ENCODE measurements at places on chromosomes 7 and 10.

DNA sequence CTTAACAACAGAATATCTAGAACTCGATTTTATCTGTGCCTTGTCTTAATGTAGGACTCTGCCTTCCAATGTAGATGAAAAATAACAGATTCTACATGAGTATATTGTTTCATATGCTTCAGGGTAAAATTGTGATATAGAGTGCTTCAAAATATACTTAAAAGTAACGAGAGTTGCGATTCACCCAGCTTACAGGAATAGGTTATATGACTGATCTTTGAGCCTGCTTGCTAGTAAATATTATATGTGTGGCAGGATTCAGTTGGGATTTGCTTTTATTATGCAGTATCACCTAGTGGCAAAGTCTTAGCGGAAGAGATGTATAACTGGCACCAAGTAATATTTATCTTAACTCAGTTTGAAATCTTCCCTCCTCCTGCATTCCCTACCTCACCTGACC, 183.3 kb downstream of the SEMA3E start:
- no peak for DNase-seq

DNA sequence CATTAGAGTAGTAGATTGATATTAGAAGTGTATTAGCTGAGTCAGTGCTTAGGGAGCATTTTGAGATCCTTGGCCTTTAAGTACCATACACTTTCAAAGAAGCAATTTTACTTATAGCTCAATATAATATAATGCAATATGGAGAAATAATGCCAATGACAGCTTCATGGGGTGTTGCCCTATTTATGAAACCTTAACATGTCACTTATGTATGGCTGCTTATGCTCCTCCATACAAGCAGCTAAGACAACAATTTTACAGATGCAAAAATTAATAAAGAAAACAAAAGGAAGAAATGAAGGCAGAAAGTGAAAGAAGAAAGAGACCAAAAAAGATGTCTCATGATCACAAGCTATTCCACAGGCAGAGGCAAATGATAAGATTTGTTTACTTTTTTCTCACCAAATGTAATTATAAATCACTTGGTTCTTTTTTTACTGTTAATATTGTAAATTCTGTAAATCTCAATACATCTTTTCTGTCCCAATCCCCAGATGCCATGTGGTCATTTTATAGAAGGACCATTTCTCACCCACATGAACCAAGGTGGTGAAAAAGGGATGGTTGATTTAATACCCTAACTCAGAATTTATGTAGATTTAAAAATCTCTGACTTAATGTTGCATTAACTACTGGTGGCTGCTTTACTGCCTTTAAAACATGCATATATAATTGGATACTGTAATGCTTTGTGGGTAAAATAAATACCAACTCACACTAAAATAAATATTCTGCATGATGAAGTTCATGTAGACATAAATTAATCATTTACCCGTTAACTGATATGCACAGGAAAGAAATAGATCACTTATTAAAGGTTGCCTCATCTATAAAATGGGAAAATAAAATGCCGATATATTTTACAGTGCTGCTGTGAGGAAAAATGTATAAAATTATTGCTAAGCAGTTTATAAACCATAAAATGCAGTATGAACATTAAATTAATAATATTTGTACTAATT, 33.5 kb upstream of the RHOBTB1 start:
- DNase-seq, result no peak

DNA sequence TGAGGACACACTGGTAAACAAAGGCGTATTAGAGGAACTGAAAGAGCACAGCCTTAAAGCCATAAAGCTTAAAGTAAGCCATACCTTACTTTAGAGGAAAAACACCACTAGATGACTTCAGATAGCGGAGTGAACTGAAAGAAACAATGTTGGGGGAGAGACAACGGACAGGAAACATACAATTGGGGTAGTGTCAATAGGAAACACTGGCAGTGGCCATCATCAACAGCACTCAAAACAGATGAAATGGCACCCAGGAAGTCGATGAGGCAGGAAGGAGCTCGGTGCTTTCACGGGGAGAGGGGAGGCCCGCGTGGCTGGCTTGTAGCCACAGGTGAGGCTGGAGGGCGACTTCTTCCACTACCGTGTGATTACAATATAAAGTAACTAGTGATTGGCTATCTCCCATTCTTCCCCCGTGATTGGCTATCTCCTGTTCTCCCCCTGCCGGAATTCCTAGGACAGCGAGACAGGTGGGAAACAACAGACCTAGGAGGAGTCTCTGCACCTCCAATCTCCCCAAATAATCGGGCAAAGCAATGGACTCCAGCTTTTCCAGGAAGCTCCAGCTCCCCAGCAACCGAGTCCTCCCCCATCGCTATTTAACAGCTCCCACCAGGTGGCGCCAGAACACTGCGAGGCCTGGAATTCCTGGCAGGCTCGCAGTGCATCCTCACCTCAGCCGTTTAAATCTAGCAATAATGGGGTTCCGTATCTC, 2.4 kb upstream of the TAS2R38 start:
- DNase-seq, result peak; percentile 4

GRCh38 chr10:131288648-131289047, 22.9 kb downstream of the TCERG1L start:
- no peak for DNase-seq

DNA sequence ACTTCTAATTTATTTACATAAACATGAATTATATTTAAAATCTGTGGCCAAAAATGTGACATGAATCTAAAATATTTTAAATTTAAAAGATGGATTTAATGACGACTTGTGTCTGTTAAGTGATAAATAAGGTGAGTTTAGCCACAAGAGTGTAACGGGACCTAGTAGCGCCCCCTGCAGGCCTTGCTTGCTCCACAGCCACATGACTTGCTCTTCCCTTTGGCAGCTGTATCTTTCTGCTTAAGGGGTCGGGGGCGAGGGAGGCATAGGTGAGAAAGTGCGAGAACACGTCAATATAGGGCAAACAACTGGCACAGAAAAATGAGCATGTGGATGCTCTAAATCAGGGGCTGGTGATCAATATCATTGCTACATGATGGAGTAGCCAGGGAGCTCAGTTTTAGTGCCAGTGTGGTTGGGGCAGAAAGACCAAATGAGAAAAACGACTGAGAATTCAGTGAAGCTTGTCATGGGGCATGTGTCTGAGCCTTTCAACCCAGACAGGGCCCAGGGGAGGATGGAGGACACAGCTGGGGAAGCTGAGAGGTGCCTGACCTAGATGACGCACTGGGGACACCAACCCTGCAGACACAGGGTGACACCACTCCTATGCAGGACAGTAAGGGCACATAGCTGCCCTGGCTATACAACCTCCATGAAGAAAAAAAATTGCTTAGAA, 49.8 kb downstream of the PAXIP1 start:
- no peak for DNase-seq

- DNase-seq, result no peak
Measured at GRCh38 chr10:75904499-75905283, 473.3 kb downstream of the LRMDA start.

DNA sequence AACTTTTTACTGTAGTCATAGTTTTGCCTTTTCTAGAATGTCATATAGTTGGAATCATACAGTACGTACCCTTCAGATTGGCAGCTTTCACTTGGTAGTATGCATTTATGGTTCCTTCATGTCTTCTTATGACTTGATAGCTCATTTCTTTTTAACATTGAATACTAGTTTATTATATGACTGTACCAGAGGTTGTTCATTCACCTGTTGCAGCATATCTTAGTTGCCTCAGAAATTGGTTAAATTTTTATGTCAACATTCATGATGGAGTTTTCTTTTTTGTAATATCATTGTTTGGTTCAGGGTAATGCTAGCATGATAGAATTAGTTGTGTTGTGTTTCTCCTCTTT, 94.8 kb upstream of the CDK13 start:
- no peak for DNase-seq

DNA sequence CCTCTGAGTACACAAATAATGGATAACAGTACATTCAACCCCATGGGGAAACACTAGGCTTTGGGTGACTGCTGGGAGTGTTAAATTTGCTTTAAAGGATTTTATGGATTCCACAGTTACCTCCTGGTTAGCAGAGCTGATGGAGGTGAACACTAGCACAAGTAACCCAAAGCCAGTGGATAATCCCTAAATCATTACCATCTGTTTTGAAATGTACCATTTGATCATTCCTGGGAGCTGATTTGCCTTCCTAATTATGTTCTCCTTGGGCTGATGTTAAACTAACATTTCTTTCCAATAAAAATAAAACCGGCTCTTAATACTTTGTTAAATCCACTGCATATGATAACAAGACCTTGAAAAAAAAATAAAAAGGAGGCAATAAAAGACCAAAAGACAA, 493.9 kb downstream of the PLXNA4 start:
- DNase-seq, result no peak

DNA sequence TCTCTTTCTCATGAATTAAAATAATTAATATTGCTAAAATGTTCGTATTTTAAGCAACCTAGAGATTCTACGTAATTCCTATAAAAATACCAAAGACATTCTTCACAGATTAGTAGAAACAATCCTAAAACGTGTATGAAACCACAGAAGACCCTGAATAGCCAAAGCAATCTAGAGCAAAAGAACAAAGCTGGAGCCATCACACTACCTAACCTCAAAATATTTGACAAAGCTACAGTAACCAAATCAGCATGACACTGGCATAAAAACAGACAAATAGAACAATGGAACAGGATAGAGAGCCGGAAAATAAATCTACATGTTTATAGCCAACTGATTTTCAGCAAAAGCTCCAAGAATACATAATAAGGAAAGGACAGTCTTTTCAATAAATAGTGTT, 105.5 kb upstream of the PTN start:
- DNase-seq, result no peak

DNA sequence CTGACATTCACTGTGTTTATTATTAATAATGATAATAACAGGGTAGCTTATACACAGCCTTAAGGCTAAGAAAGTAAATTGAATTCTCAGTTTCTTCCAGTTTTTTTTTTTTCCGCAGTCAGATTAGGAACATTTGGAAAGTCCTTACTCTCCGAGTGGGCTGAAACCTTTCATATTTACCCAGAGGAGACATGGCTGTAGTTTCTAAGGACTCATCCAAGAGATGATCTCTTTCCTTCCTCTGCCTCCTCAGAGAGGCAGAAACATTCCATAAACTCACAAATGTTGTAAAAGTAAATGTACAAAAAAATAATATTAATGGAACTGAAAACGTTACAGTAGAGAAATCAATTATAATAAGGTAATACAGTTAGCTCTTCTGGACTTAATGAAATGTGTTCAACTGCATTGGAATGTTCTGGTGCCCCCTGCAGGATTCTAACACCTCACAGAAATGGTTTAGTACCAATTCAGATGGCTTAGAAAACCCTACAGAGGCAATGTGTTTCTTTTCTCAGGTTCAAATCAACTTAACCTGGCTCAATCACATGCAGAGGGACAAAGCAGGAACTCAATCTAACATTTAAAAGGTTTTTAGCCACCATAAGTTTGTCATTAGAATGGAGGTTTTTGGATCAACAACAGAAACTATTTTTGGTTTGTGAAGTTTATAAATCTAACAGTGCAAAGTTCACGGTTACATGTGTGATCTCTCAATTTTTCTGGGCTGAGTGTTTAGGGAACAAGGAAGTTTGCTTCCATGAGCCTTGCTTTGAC, 71.7 kb downstream of the ICA1 start:
- DNase-seq, result peak; percentile 63

- no peak for DNase-seq
Measured at GRCh38 chr7:118264836-118265235, 40.3 kb downstream of the ANKRD7 start.

DNA sequence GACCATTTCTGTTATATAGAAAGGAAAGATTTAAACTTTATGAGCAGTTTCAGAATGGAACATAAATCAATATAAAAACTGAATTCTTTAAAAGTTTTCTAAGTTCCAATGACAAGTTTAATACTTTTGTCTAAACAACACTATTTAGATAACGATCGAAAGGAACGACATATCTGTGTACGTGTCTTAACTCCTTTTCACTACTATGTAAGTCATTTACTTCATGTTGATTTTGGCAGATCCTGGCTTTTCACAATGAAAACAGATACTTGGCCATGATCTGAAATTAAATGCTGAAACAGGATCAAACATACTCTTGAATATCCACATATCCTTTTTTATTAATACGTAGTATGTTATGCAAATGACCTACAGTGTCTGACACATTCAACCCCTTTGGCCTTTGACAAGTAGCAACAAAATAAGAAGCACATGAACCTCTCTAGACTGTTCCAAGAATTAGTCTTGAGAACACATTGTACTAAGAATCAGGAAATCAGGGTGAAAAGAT, 41.9 kb downstream of the RNLS start:
- no peak for DNase-seq

DNA sequence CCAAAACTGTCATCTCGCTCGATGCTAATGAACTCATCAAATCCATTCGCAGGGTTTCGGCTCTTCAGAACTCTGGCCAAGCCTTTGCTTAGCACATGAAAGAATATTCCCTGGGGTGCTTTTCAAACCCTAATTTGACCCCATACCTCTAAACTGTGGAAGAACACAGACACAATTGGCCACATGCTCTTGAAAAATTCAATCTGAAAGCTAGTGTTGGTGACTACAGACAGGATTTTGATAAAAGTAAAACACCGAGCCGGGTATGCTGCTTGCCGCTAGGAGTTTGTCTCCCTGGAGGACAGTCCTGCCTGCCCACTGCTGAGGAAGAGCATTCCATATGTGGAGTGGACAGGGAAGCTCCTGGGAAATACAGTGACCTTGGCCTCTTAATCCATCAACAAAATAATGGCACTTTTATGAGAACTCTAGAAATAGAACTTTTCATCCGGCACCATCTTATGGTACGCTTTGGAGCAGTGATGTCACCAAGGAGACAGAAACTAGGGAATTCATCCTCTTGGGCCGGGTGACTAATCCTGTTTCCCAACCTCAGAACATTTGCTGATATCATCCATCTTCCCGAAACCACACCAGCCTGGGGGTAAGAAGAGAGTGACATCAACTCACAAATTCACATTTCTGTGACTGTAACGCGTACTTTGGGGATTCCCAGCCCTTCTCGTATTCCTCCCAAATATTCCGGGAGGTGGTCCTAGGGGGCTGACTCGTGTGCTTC, 34.2 kb downstream of the MTURN start:
- no peak for DNase-seq

DNA sequence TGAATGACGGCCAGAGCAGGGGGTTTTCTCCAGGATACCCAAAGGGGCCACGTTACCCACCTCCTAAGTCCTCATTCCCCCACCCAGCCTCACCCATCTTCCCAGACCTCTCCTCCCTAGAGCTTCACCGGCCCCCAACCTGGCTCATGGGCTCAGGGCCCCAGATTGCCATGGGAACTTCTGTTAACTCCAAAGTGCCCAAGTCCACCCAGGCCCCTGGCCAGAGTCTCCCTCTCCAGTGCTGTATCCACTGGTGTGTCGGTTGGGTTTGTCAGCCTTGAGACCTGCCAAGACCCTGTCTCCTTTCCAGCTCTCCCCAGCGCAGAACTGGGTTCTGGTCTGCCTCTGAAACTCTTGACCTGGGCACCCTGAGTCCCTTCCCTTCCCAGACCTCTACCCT, 37.1 kb upstream of the ZMIZ2 start:
- DNase-seq, result no peak

DNA sequence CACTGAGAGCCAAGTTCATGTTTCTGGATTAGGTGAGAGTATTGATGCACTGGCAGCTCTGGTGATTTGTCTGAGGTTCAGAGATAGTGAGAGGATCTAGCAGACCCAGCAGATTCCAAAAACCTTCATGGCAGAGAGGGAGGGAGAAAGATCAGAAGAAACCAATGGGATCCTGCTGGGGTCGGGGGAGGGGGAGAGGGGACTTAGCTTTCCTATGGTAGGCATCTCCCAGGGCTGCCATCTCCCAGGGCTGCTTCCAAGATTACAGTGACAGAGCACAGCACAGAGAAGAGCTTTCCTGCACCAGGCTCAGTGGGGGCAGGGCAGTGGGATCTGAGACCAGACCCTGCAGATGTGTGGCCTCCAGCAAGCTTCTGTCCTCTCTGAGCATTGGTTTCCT, 76.8 kb upstream of the GDF10 start:
- DNase-seq, result no peak

GRCh38 chr10:57846307-57847065, 421.2 kb downstream of the IPMK start:
- DNase-seq, result no peak
